ENCODE measurements at places on chromosomes 7 and 10.

GRCh38 chr10:99827936-99828335, 45.5 kb downstream of the ABCC2 start:
- DNase-seq: no peak

GRCh38 chr10:11037991-11038390, 20.3 kb downstream of the CELF2 start:
- DNase-seq: no peak

GRCh38 chr10:80204677-80205476, 460 bp downstream of the ANXA11 start:
- no peak for DNase-seq

- DNase-seq: no peak
Measured at GRCh38 chr10:128268015-128268722, 141.9 kb upstream of the MKI67 start.

- peak; percentile 4 for DNase-seq
Measured at GRCh38 chr10:73060738-73061635, 35.7 kb downstream of the P4HA1 start.

GRCh38 chr10:4370376-4370775, 455.6 kb upstream of the AKR1E2 start:
- no peak for DNase-seq

Data from stimulated activated CD4-positive, alpha-beta T cell treated with anti-CD3 and anti-CD28 coated beads, Interleukin-12 subunit alpha, Interleukin-12 subunit beta, amount 100 ng/mL, for 48 hours (primary cell).